ENCODE measurements at places on chromosomes 6 and 20. TPM values are rescaled to one million over a fixed set of nuclear protein-coding genes. Genes with fewer than 3 reads are reported as not detected.

- DNase-seq = no peak
Measured at GRCh38 chr20:63116412-63117106, 99.4 kb downstream of the YTHDF1 start.

GRCh38 chr6:84062519-84063154 is 29.1 kb downstream of the MRAP2 start:
- DNase-seq = no peak

- DNase-seq = no peak
Measured at GRCh38 chr6:68633972-68634725, 933 bp upstream of the ADGRB3 start.

The ATP6V1G2 gene
- 231 TPM for polyA plus RNA-seq
